A549 (cell line): ENCODE measurements at places on chromosomes 1 and 21.
A peak's percentile ranks its signal among the peaks of the same experiment; 100 is the strongest.

- no peak for DNase-seq
These were observed 127.1 kb upstream of the KCNJ15 start for GRCh38 chr21:38129711-38130110.

DNA sequence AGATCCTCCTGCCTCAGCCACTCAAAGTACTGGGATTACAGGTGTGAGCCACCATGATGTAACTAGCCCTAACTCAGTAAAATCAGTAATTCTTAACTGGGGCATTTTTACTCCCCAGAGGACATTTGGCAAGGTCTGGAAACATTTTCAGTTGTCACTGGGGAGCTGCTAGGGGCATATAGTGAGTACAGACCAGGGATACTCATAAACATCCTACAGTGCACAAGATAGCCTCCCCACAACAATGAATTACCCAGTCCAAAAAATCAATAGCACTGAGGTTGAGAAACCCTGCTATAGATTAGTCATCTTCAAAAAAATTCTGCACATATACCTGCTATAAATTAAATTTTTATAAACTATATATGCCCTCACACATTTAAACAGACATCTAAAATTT lies 13.0 kb downstream of the TM2D1 start:
- no peak for DNase-seq

DNA sequence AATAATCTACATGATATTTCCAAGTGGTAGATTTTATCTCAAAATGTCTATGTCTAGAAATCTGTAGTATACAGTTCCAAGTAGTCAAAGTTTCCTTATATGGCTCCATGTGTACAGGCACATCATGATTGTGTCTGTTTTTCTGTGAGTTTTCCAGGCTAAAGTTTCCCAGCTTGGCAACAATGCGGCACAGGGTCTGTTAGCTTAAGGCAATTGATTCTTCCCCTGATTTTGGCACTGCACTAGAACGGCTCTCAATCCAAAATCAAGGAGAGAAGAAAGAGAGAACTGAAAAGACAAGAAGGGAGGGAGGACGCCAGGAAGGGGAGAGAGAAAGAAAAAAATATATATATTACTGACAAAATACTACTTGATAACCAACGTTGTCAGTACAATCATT lies 193.9 kb upstream of the SNX7 start:
- DNase-seq = no peak

DNA sequence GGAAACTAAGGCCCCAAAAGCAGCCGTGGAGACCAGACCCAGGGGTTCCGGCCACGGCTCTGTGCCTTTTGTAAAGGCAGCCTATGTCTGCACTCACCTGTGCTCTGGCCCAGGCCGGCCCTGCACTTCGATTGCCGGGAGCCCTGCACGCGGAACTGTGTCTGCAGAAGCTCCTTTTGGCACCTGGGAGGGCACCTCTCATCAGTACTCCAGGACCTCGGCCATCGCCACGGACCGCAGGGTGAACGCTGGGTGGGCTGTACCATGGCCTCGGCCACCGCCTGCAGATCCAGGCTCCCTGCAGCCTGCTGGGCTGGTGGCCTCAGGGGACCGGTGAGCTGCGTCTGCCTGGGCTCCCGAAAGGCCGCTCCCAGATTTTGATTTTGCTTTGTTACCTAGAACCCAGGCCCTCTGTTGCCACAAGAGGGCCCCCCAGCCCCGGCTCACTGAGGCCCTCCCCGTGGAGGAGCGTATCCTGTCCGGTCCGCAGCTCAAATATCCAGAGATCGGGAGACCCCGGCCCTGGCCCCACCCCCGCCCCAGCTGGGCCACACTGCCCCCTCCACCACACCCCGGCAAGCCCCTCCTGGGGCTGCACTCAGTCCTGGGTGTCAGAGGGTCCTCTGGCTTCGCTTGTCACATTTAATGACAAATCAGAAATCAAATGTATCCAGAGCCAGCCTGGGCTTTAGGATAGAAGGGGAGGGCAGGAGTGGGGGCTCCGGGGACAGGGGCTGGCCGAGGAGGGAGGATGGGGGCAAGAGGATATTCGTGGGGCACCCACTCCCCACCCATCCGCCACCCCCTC lies 60.2 kb upstream of the PDE9A start:
- peak; percentile 80 for DNase-seq

DNA sequence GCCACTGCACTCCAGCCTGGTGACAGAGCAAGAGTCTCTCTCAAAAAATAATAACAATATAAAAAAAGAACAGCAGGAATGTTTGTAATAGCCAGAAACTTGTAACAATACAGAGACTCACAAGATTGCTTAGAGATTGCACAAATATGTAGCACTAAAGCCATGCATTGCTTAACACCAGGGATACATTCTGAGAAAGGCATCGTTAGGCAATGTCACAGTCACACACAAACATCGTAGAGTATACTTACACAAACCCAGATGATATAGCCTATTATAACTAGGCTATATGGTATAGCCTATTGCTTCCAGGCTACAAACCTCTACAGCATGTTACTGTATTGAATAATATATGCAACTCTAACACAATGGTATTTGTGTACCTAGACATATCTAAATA lies 45.3 kb downstream of the GPATCH2 start:
- DNase-seq = no peak

- no peak for DNase-seq
These were observed 25.0 kb upstream of the PHTF1 start for GRCh38 chr1:113784104-113784779.

- DNase-seq = peak; percentile 1
These were observed 898.6 kb downstream of the AMY1C start for GRCh38 chr1:104648269-104648691.

DNA sequence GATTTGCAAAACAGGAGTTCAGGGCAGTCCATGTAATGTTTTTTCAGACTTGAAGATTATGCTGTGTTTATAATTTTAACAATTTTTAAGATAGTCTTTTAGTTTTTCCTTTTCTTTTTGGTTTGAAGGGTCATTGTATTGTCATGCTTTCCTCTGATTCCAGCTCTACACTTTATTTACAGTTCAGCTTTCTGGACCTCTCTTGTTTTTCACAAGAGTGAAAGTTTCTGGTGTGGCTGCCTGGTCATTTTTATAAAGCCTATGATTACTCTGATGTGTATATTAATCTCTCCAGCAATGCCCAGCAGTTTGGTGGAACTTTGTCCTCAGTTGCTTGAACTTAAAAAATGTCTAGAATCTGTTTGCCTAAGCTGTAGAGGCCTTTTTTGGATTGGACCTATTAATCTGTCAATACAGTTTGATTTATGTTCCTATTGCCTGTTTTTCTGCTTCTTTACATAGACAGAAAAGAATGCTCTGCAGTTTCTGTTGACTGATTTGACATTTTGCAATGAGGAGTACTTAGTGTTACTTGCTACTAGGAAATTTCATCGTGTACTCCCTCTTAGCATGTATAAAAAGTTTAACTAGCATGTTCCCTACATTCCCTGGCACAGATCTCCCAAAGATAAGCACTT lies 52.2 kb downstream of the XCL2 start:
- no peak for DNase-seq

DNA sequence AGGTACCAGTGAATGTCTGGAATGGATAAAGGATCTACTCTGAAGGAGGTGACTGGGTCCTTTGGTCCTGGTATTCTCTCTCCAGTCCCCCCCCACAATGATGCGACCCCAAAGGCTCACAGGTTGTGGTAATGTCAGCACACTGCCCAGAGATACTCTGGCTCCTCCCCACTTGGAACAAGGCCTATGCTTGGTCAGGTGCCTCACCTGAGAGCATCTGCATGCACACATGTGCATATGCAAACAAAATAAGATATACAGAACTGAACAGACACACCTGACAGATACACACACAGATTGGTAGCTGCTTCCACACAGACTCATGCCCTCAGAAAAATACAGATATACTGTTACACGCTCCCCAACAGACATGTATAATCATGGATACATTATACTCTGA lies 33.5 kb downstream of the DMAP1 start:
- DNase-seq = no peak

DNA sequence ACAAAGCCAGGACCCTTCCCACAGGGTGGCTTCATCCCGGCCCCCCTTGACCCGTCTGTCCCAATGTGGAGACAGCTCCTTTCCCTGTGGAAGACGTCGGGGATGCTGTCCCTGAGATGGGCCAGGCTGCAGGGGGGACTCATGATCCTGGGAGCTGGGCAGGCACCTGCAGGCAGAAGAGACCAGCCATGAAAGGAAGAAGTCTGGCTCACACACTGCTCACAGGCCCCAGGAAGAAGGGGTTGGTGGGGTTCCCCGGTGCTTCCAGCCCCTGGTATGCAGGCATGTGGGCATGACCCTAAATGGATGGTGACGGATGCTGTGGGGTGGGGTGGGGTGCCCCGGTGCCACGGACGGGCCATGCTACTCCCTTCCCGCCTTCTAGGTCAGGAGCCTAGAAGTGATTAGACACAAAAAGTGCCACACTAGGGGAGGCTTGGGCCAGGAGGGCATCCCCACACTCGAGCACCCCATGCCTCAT lies 8.3 kb downstream of the ACTRT2 start:
- no peak for DNase-seq

DNA sequence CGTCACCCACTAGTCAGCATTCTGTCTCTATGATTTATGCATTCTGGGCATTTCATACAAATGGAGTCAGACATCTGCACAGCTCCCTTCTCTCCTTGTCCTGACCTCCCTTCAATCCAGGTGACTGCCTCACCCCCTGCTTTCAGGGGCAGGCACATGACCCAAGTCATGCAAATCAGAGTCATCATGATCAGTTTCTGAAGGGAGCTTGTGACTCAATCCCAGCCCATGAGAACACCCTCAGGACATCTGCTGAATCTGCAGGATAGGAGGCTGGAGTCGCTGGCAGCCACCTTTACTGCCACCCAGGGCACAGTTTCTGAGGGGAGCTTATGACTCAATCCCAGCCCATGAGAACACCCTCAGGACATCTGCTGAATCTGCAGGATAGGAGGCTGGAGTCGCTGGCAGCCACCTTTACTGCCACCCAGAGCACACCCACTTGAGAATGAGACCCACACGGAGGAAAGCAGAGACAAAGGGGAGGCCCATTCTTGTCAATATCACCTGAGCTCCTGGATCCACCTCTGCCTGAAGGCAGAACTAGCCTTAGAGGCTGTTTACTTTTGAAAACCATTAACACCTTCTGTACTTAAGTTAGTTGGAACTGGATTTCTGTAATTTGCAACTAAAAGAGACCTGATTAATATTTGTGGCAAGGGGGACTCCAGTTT lies 62.3 kb upstream of the SLC25A33 start:
- DNase-seq = peak; percentile 24

DNA sequence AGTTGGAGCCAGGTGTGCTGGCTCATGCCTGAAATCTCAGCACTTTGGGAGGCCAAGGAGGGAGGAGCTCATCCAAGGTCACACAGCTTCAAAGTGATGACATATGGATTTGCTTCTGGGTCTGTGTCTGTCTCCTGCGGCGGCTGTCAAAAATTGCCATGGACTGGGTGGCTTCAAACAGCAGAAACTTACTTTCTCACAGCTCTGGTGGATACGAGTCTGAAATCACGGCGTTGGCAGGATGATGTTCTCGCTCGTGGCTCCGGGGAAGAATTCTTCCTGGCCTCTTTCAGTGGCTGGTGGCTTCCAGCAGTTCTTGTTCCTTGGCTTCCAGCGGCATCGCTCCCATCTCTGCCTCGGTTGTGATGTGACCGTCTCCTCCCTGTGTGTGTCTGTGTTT lies 314.8 kb upstream of the C1orf174 start:
- DNase-seq = no peak

DNA sequence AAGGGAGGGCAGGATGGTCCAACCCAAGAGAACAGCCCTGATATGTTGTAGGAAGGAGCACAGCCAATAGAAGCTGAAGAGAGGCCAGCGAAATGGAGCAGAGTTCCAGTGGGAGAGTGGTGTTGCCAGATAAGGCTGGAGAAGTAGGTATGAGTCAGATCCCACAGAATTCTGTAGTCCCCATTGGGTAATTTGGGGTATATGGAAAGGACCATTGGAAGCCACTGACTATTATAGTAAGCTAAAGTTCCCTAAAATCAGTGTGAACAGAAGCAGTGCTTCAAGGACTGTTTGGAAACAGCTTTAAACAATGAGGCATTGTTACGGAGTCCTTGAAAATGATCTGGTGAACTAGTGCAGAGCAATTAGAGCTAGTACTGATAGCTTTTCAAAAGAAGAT lies 63.0 kb downstream of the DISP1 start:
- no peak for DNase-seq
